ENCODE measurements at places on chromosomes 12 and 14.

DNA sequence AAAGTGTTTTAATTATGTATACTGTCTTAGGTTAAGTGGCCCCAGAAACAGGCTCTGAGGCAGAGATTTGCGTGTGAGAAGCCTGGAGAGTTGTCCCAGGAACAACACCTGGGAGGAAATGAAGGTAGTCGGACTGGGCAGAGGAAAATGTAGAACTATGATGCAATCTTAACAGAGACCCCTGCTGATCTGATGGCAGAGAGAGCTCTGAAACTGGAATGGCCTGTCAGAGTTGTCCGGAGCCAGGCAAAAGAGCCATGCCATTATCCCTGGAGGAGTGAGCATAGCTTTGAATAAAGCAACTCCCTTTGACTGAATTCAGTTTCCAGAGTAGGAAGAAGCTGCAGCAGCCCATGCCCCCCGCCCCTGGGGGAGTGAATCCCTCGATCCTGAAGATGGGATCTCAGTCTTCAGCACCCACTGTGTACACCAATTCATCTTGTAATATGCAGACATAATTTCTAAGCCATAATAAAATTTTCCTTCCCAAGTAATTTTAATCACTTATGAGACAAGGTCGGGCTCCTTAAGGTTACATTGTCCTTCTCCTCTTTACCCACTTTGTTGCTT is 264.8 kb downstream of the PDZRN4 start:
- no peak for DNase-seq

DNA sequence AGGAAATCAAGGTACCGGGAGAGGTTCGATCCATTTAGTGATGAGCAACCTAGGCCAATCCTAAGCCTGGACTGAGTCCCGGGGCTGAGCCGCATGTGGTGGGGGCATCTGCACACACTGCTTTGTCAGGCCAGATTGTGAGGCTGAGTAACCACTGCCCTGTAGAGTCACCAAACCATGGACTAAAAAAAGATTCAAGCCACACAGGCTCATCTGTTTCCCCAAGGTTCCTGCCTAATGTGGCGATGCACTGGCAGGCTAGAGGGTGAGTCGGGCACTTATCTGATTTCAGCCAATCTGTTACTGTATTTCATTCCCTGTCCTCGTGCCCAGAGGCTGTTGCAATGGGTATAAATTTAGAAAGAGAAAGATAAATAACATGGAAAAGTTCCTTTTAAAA is 140.8 kb downstream of the TTC7B start:
- no peak for DNase-seq

GRCh38 chr14:96062010-96062409 is 22.8 kb downstream of the C14orf132 start:
- DNase-seq: no peak

DNA sequence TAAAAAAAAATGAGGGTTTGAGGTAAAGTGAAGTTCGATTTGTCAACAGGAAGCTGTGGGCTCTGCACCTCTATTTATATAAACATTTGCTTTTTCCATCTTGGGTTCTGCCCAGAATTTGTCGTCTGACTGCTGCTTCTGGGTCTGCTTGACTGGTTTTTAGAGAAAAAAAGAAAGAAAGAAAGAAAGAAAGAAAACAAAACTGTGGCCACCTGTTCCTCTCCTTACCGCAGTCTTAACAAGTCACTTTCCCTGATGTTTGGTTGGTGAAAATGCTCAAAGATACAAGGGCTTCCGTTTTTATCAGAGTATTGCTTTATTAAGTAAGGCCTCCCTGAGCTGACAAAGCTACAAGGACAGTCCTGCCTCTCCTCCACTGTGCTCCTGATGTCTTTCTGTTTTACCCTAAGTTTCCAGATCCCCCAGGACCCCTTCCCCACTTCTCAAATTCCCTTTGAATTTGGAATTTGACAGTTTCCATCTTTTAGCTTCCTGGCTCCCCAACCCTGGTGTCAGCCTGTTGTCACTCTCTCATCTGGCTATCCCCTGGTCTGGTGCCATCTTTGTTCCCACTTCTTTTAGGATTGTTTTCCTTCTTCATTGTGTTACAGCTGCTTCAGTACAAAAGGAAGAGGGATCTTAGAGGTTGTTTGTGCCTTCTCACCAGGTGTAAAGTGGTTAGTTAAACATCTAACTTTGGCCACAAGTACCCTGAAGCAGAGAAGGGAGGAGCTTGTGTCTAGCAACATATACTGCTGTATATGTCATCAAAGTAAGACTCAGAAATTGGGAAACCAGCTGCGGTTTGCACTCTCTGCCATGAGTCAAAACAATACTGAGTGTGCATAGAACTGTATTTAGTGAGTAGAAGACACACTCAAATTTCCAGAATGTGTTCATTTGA is 18.0 kb downstream of the MFAP5 start:
- no peak for DNase-seq

DNA sequence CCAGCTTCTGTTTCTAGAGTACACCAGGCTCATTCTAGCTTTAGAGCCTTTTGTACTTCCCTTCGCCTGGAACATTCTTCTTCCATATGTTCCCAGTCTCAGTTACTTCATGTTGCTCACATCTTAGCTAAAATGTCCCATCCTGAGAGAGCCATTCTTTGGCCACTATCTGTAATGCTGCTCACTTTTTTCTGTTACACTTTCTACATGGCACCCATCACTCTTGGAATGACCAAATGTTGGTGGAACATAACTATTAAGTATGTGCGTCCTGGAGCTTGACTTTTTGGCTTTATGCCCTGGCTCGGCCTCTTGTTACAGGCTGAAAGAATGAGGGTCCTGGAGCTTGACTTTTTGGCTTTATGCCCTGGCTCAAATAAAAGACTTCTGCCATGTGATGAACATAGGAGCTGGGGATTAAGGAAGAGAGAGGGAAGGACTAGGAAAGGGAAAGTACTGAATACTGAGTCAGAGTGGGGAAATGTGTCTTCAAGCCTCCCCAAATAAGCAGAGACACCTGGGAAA is 442.9 kb upstream of the ATP2B1 start:
- no peak for DNase-seq

GRCh38 chr12:41019461-41019860 is 168.7 kb upstream of the PDZRN4 start:
- DNase-seq: no peak

- no peak for DNase-seq
Observed at GRCh38 chr12:2739832-2740641, 54.7 kb upstream of the FKBP4 start.

GRCh38 chr12:54549774-54550451 is 512 bp downstream of the PDE1B start:
- DNase-seq: peak; percentile 12

- no peak for DNase-seq
Observed at GRCh38 chr14:44163946-44164345, 343.1 kb downstream of the FSCB start.

GRCh38 chr12:104586351-104586919 is 129.7 kb downstream of the CHST11 start:
- no peak for DNase-seq
